ENCODE measurements at places on chromosomes 1 and 21.

- DNase-seq, result no peak
Observed at GRCh38 chr1:2506901-2507565, 19.4 kb downstream of the PANK4 start.

- no peak for DNase-seq
Observed at GRCh38 chr1:208587110-208587509, 342.9 kb upstream of the PLXNA2 start.

DNA sequence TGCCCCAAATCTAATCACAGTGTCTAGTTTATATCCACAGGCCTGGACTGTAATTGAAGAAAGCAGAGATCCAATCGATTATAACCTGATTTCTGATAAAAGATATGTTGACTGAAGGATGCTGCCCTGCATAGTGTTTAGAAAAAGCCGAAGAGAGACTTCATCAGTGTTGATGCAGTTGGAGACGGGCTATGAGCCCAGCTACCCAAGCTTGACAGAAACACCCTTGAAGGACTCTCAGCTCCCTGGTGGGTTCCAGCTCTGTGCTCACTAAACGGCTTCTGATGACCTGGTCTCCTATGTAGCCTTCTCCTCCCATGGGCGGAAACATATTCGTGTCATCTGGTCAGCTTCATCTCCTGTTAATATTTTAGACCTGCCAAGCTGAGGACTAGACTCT is 10.2 kb downstream of the FAM89A start:
- DNase-seq, result no peak

DNA sequence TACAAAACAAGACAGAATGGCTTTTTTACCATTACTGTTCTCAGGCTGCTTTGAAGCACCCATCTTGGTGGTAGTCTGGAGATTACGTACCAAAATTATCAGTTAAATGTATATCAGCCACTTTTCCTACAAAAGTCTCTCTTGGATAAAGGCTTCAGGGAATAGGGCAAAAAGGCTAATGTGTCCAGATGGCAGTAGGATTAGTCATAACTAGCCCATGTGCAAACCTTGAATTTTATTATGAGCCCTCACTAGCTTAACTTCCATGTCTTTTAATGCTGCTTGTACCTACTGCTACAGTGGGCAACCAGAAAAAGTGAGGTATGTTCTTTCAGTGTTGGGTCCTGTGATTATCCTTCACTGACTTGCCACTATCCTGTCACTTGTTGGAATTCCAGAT is 51.0 kb downstream of the PLPPR4 start:
- DNase-seq, result no peak

GRCh38 chr1:238673561-238673960 is 712.8 kb upstream of the CHRM3 start:
- DNase-seq, result no peak

GRCh38 chr1:204464187-204464631 is 30.4 kb downstream of the PIK3C2B start:
- no peak for DNase-seq

GRCh38 chr1:117594261-117594990 is 11.4 kb upstream of the TENT5C start:
- DNase-seq, result no peak

DNA sequence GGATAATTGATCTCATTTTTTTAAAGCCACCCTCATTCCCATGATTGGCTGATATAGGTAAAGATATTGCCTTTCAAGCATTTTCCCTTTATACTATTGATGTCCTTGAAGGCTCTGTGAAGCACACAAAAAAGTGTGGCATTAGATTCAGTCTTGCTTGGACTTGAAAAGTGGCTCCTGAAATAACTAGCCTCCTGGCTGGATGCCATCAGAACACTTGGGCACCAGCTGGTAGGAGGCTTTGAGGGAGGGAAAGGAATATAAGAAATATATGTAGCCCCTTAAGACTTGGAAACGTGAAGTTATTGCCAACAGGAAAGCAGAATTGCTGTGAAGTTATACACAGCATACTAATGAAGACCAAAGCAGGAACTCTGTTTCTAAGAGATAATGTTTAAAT is 14.1 kb downstream of the MTR start:
- DNase-seq, result no peak

DNA sequence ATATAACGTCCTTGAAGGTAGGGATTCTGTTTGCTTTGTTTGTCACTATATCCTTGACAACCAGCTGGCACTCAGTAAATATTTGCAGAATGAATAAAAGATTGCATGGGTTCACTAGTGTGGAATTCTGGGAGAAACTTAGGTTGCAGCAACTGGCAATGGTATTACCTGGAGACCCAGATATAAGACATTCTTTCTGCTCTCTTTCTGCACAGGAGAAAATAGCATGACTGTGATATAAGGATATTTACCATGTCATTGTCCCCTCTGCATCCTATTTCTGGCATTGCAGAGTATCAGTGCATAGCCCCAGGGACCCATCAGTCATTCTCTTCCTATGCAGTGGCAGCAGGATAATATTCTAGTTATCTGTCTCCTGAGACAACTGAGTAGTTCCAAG is 308.9 kb upstream of the LRRC7 start:
- DNase-seq, result no peak
